ENCODE measurements at places on chromosomes 1 and 21.

DNA sequence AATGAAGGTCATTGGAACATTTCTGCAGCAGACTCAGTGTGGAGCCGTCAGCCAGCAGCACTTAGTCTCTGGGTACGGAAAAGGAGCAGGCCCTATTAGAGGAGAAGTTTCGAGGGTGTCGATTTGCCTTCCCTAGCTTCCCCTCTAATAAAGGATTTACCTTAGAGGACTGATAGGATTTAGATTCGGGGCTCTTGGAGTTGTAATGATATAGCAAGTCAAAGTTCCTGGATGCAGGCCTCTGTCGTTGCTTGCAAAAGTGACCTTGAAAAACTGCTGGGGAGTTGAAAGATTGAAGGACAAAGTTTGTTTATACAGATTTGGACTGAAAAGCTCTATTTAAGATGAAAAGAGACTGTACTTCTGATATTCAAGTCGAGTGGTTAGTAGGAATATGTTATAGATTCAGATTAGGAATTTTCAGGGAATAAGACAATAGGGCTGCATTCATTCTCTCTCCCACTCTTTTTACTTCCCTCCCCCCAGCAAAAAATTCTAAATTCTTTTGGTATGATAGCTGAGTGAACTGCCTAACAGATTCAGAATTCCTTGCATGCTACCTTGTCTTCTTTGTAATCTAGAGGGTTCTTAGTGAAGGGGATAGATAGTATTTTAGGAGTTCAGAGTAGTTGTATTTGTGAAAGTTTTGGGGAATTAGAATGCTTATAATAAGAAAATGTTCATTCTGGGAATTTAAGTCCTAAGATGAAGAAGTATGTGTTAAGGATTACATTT, 19.2 kb downstream of the NFYC start:
- no peak for DNase-seq

- DNase-seq = no peak
Observed at GRCh38 chr1:15290382-15290781, 43.4 kb downstream of the FHAD1 start.

DNA sequence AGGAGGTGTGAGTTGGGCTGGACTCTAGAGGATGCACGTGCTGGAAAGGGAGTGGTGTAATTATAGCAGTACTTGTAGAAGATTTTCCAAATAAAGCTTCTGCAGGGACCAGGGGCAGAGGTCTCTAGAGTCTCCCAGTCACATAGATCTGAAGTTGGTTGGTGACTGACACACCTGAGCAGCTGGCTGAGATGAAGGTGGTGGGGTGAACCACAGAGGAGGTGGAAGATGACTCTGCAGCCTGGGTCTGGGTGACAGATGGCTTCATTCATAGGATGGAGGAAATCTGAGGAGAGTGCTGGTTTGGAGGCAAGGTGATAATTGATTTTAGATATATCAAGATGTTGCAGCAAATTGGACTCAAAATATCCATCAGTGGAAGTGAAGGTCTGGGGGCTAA, 178.9 kb upstream of the IVNS1ABP start:
- no peak for DNase-seq

GRCh38 chr1:232980355-232980978, 30.1 kb downstream of the NTPCR start:
- no peak for DNase-seq

GRCh38 chr1:116494353-116494692, 76.5 kb downstream of the CD58 start:
- DNase-seq = no peak

- DNase-seq = no peak
Observed at GRCh38 chr1:20496241-20496661, 10.2 kb upstream of the CAMK2N1 start.

- no peak for DNase-seq
Observed at GRCh38 chr1:2847086-2847985, 45.8 kb upstream of the TTC34 start.

DNA sequence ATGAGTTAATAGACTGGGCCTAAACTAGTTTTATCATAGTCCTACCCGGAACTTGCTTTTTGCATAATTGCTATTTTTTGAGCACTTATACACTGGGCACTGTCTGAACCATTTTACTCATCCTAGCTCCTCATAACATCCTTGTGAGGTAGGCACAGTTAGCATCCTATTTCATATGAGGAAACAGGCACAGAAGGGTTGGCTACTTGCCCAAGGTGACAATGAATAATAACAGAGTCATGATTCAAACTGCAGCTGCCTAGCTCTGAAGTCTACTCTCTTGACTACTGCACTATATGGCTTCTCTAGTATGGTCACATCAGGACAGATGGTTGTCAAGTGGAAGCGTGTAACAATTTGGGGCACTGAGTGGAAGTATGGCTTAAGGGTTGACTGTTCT, 18.2 kb upstream of the RC3H1 start:
- no peak for DNase-seq
